ENCODE measurements at places on chromosomes 3 and 15.

GRCh38 chr15:40856746-40857145, 12.9 kb downstream of the SPINT1 start:
- DNase-seq = no peak

- no peak for DNase-seq
These were observed 514.3 kb downstream of the PDCD6IP start for GRCh38 chr3:34312684-34313083.

DNA sequence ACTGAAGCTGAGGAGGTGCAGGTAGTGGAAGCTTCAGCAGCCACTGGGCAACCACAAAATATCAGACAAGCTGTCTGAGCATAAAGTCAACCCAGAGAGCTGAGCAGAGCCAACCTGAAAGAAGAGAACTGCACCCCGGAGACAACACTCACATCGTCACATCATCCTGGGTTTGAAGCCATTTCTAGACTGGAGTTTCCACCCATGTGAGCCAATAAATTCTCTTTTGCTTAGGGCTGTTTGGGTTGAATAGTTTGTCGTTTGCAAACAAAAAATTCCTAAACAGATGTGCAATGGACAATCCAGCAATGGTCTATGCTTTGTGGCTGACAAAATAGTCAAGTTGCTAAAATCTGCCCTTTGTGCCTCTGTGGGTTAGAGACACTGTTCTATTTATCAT, 15.3 kb upstream of the RAD18 start:
- no peak for DNase-seq

- DNase-seq = no peak
These were observed 283.7 kb upstream of the PROK2 start for GRCh38 chr3:72068621-72069020.

GRCh38 chr3:21508246-21508645, 242.8 kb downstream of the ZNF385D start:
- DNase-seq = no peak

DNA sequence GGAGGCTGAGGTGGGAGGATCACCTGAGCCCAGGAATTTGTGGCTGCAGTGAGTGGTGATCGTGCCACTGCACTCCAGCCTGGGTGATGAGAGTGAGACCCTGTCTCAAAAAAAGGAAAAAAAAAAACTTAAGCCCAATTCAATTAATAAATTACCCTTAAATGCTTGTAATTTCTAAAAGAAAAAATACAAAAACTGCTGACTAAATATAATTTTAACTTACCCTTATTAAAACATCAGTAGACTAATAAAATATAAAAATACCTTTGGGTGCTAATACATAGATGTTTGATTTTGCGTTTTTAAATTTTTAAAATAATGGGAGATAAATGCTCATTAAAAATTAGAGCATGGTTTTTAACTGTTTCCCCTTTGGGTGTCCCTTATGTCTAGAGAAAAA, 17.5 kb upstream of the SLC25A26 start:
- DNase-seq = no peak

DNA sequence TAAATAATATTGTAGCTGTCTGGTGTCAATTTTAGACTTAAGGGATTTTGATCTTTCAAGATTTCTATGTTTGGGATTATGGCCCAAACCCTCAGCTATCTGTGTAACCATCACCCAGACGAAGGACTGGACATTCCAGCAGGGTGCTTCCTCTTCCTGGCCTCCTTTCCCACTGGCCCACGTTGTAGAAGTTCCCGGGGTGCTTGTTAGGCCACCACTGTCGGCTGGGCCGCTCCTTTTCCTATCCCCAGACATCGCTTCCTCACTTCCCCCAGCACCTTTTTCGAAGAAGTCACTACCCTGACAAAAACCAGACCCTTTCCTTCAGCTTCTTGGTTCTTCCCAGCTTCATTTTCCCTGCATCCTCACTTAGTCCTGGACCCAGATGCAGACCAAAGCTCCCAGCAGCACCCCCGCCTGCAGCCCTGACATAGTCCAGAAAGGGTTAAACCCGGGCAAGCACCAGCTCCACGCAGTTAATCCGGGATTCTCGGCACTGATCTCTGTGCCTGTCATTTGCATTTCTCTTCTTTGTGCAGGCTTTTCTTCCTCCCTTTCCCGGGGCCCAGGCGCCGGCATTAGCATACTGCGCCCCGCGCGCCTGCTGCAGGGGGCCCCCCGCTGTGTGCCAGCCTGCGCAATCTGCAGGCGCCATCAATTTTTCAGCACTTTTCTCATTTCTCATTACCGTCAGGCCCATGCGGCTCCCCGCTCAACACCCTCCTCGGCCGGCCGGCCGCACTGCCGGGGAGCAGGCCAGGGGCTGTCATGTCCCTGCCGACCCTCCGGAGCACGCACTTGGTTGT, 90.6 kb downstream of the ZNF621 start:
- no peak for DNase-seq

GRCh38 chr3:102674284-102674683, 239.5 kb downstream of the ZPLD1 start:
- DNase-seq = no peak

GRCh38 chr3:68681766-68682165, 250.6 kb downstream of the TAFA4 start:
- DNase-seq = no peak
